Activated CD8-positive, alpha-beta memory T cell treated with anti-CD3 and anti-CD28 coated beads for 1 hour (primary cell): ENCODE measurements at places on chromosomes 5 and 9.

DNA sequence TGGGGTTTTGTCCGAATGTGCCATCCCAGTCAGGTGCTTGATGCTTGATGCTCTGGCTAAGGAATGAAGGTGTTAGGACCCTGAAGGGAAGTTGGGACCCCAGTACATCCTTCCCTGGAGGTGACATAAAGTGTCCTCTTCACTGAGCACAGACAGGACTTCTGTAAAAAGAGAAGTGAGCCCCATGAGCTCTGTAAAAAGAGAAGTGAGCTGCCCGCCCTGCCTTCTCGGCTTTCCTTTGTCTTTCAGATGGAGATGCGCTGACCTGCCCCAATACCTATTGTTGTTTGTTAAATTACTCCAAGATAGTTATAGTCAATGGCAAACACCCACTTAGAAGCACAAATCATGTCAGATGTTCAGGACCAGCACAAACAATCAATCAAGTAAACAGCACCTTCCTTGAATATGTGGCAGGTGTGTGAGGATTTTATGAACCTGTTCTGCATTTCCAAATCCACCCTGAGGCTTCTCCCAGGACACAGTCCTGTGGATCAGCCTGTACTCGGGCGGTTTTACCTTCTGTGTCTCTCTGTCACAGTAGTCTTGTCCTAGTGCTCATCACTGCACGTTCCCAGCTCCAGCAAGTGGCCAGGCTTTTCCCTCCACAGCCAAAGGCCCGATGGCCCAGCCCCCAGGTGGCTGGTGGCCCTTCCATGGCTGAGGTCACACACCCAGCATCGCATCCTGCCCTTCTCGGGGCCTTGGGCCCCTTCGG is 191.4 kb downstream of the MTRR start:
- DNase-seq: no peak

GRCh38 chr5:147779694-147780093 is 2.8 kb downstream of the JAKMIP2 start:
- DNase-seq: no peak

GRCh38 chr9:125747053-125747764 is at the start of gene PBX3:
Gene PBX3 (plus strand): TSS chr9:125747373.
- DNase-seq: no peak

- DNase-seq: no peak
Measured at GRCh38 chr9:128372188-128372641, 1.0 kb downstream of the URM1 start.

DNA sequence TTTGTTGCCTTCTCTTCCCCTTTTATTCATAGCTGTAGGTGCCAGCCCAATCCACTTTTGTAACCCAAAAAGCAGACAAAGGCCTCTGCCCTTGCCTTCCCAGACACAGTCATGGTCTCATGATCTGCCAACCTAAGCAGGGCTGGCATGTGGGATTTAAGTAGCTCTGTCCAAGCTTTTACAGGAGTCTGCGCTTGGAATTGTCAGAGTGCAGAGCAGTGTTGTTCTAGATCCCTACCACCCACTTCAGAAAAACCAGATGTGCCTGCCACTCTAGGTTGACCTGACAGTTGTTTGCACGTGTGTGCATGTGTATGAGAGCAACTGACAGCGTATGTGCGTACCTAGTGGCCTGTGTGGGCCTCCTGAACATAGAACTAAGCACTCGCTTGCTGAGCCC is 87.8 kb upstream of the SPRY4 start:
- DNase-seq: no peak

DNA sequence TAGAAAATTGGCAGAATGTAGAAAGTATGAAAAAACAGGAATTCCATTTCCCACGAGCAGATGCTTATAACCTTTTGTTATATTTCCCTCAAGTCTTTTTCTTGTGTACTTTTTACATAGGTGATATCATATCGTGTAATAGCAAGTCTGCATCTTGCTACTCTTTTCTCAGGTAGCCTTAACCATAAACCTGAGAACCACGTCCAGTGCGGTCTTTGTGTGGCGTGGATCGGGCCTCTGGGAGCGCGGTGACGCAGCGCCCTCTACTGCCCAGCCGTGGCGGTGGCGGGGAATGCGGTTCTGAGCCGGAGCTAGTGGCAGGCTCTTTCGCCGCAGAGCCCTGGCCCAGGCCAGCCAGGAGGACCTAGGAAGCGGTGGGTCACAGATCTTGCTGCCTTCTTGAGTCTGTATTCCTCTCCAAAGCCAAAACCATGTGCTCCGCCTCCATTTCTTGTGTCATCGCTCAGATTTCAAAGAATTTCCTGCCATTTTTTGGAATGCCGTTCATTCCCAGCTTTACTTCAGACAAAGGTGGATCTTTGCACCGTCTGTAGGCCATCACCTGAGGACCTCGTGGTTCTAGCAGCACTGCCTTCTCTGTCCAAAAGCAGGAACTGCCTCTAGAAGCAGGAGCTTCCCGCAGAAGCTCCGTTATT is 71.9 kb downstream of the MVB12B start:
- DNase-seq: peak; percentile 65
